GM12891 (cell line): ENCODE measurements at places on chromosomes 6 and 20.

DNA sequence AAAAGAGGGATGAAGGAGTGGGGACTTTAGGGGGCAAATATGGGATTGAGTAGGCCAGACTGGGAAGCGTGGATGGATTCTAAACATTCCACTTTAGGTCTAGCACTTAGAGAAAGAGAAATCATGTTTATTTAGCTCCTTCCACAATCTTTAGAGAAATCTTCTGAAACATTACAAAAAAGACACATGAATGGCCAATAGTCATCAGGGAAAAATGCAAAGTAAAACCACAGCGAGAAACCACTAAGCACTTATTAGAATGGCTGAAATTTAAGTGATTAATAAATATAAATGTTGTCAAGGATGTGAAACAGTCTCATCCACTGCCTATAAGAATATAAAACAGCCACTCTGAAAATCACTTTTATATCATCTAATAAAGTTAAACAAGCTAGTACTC is 46.9 kb downstream of the HLA-A start:
- DNase-seq: no peak

GRCh38 chr20:40942775-40943174 is 85.8 kb upstream of the TOP1 start:
- no peak for DNase-seq

DNA sequence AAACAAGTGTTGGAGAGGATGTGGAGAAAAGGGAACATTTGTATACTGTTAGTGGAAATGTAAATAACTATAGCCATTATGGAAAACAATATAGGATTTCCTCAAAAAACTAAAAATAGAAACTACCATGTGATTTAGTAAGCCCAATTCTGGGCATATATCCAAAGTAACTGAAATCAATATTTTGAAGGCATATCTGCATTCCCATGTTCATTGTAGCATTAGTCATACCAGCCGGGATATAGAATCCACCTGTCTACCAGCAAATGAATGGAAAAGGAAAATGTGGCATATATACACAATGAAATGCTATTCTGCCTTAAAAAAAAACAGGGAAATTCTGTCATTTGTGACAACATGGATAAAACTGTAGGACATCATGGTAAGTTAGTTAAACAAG is 15.3 kb upstream of the C6orf58 start:
- DNase-seq: no peak

- no peak for DNase-seq
Observed at GRCh38 chr20:47914792-47915191, 129.5 kb upstream of the SULF2 start.

DNA sequence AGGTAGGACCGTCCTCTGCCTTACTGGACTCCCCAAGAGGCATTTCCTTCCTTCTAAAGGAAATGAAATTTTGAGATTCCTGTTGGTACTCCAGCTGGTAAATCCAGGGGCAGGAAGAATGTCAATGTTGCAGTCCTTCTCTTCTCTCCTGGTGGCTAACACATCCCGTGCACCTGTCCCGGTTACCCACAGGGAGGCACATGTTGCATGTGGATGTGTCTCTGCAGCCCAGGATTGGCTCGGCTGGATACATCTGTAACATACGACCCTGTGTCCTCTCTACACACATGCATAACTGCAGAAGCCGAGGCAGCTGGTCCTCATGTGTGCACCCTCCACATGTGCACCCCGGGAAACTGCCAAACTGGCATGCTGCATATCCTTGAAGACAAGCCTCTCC is 1.3 kb upstream of the LRFN2 start:
- DNase-seq: no peak

GRCh38 chr6:119834418-119834817 is 484.9 kb upstream of the MAN1A1 start:
- no peak for DNase-seq

DNA sequence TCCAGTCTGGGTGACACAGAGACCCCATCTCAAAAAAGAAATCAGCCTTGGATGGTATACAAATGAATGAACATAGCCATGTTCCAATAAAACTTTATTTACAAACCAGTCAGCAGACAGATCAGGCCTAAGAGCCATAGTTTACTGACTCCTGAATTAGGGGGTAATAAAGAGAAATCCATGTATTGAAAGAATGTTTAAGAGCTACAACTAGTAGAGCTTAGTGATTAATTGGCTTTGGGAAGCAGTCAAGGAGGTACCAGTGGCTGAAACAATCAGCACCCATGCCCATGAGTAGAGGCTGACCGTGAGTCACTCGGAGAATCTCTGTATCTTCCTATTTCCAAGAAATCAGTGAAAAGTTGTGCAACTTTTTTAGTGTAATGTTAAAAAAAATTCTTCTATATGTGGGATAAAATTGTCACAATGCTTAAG is 223.6 kb upstream of the RREB1 start:
- no peak for DNase-seq

DNA sequence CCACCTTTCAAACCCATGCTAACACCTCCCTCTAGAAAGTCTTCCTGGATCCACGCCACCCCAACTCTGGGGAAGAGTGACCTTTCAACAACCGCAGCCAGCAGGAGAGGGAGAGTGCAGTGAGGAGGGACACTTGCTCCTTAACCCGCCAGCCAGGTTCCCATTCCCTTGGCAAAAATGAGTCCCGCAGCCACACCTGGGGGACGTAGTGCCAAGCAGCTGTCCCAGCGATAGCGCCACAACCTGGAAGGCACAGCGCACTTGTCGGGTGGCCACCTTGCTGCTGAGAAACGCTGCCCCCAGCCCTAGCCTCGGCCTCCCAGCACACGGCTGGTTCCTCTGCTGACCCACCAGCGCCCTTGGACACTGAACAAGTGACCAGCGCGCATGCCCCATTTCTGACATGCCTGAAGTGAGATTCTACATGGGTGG is 119.3 kb downstream of the JPH2 start:
- no peak for DNase-seq

GRCh38 chr20:57940868-57941522 is 231.2 kb upstream of the PMEPA1 start:
- no peak for DNase-seq

DNA sequence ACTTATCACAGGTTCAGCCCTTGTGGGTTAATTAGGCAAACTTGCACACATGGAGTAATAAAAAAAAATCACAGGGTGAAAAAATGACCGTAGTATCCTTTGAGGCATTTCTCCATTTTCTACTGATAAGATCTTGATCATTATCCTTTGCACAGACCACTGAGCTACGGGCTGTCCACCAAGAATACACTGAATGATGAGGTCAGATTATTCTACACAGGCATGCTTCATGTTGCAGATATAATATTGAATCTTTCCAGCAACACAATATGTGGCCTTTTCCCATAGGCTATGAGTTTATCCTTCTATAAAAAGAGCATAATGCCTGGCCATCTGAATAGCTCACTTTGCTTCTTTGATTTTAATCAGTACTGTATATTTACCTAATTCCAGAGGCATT is 168.9 kb downstream of the FRK start:
- no peak for DNase-seq

DNA sequence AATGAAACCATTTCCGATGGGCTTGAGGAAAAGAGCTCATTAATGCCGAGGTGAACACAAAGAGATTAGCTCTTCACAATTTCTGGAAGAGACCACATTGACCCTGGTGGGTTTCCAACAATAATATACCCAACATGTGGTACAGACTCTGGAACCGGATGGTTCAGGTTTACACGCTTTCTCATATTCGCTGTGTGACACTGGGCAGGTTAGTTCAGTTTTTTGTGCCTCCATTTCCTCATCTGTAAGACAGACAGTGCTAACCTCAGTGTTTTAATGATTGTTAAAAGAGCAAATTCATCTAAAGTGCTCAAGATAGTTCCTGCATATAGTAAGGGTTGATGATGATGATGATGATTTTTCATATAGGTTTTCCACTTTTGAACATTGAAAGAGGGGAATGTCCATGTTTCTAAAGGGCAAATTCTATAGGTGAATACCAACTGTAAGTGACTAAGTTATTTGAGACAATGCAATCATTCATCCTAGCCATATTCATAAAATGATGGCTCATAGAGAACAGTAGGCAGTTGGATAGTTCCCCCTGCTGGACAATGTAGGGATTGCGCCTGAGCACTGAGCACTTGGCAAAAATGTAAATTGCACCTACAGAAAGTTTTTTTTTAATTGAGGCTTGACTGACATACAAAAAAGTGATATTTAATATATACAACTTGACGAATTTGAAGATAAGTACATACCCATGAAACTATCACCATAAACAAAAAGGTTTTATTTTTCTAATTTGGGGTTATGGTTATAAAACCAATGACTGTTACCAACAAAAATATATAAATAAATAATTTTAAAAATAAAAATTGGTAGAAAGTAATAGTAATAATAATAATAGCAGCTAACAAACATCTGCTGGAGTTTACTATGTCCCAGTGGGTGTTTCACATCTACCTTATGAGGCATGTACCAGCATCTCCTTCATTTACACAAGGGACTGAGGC is 2.1 kb upstream of the PERP start:
- DNase-seq: no peak

- no peak for DNase-seq
Observed at GRCh38 chr6:63272397-63272796, 47.4 kb downstream of the LGSN start.

DNA sequence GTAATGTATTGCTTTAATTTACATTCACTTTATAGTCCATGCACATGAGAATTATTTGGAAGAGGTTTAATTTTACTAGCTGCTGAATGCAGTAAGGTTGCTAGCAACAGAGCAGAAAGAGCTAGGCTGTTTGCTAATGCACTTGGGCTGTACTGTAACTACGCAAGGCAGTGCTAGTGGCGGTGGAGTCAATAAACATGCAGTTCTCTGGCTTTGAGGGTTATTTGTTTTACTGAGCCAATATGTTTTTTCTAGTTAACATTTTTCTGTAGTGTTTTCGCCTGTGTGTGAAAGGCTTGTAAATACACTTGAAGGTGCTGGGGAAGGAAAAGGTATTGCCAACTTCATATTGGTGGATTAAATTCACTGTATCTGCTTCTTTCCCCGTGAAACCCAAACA is 112.8 kb downstream of the BTBD3 start:
- DNase-seq: no peak

DNA sequence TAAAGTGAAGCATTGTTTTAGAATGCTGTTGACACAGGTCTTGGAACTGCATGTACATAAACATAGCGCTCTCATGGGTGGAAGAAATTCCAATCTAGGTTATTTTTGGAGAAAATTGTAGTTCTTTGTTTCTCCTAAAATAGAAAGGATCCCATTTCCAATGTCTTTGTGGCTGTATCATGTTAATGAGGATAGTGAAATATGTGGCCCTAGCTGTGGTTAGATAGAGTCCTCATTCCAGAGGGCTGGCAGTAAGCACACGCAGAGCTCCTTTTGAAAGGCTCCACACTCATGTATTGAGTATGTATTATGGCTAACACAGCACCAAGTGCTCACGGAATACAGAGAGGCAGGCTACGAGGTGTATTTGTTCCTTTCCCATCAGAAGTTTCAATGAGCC is 60.9 kb downstream of the SNRNP48 start:
- DNase-seq: no peak

GRCh38 chr6:99871641-99872040 is 122.4 kb downstream of the MCHR2 start:
- DNase-seq: no peak

GRCh38 chr6:37588735-37589108 is 89.0 kb upstream of the CCDC167 start:
- DNase-seq: no peak

DNA sequence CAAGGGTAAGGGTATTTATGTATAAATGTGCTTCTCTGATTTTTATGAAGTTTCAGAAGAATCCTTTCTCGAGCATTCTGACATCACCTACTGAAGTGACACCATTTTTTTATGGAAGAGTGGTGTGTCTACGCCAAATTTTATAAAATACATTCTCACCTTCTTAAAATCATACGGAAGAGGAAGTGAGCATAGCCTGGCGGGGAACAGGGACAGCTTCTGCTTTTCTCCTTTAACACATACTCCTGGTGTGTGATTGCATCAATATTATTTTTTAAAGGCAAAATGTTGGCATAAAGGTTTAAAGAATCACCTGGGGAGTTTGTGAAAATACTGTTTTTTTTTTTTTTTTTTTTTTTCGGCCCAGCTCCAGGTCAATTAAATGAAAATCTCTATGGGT is 733.6 kb upstream of the MAN1A1 start:
- DNase-seq: no peak

DNA sequence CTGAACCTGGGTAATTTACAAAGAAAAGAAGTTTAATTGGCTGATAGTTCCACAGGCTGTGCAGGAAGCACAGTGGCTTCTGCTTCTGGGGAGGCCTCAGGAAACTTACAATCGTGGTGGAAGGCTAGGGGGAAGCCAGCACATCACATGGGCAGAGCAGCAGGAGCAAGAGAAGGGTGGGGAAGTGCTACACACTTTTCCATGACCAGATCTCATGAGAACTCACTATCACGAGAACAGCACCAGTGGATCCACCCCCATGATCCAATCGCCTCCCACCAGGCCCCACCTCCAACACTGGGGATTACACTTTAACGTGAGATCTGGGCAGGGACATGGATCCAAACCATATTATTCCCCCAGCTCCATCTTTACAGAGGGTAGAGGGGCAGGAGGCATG is 166.4 kb downstream of the NFATC2 start:
- no peak for DNase-seq

DNA sequence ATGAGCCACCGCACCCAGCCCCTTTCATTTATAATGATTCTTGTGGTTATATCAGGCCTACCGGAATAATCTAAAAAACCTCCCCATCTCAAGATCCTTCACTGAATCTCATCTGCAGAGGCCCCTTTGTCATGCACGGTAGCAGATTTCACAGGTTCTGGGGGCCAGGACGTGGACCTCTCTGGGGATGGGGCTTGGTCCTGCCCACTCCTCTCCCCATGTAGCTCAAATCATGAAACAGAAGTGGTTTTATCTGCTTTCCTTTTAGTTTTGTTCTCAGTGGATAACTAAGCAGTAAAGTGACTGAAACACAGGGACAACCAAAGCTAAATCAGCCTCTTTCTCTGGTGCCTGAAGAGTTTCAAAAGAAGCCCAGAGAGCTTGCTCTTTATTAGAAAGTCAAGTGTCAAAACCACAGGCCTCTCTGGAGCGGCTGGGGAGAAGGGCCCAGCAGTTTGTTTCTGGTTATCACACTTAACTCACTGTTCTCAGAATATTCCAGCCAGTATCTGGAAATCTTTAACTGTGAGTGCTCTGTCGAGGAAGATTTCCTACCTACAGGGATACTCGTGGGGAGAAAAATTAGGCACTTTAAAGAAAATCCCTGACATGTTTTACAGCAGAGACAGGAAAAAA is 60.6 kb upstream of the FAM184A start:
- no peak for DNase-seq

GRCh38 chr20:50686821-50687220 is 4.5 kb downstream of the RIPOR3 start:
- no peak for DNase-seq

DNA sequence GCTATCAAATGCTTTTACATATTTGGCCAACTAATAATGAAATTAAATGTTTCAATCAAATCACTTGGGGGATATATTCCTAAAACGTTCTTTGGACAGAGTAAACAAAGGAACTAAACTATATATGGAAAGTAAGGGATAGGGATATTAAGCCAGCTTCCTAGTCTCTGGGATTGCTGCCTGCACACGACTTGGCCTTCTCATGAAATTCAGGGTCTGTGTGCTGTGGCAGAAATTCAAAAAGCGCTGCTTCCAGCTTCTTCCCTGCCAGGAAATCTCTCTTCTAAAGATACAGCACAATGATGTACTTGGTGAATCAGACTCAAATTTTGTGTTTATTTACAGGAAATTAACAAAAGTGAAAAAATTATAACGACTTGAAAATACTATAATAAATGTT is 206.3 kb upstream of the RAB32 start:
- DNase-seq: no peak
